GM18507 (cell line): ENCODE measurements at places on chromosomes 3 and 15.

DNA sequence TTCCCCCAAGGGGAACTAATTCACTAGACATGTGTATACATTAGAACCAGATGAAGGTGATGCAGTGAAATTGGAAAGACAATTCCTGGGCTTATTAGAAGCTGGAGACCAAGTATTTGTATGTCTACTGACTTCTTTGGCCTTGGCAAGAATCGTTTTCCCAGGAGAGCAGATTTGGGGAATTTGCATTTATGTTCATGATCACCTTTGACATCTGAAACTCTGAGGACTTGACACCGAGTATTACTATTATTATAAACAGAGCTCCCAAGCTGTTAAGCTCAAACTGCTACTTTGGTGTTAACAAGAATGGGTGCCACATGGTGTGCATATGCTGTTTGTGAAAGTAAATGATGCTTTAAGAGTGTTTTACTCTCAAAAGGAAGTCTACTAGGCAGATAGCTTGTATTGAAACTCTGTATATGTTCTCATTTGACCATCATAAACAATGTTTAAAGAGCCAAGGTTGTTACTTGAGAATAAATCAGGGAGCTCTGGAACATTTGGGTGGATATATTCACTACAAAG is 519.8 kb upstream of the GOLIM4 start:
- no peak for DNase-seq

DNA sequence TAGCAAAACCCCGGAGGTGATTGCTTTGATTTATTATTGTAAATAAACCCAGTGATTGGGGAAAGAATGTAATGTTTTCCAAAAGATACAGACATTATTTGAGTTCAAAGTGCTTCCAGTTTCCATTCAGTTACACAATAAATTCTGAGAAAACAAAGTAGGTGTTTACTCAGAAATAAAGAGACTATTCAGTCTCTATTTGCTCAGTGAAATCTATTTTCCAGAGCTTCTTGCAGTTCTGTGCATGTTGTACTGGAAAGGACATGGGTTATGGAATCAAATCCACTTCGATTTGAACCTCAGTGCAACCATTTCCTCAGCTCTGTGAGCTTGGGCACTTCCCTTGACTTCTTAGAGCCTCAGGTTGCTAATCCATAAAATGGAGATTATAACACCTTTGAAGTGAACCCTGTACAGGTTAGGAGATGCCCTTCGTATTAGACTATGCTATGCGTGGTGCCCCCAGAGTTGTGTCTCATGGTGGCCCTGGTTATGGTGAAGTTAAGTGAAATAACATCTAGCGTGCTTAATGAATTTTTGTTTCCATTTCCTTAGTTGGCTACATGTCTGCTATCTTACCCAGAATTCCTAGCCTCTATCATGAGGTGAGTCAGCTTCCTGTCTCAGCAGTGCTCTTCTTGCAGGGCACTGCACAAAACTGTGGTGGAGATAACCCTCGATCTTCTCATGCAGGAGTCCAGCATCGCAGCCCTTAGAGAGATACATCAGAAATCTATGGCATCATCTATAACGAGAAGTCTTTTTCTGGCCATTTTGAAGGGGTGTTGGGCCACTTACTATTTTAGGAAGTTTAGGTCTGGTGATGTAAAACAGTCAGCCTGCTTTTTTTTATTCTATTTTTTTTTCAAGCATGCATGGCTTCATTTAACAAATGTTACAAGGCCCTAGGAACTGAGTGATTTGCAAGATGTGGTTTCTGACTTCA is 97.7 kb downstream of the RPL39L start:
- no peak for DNase-seq

DNA sequence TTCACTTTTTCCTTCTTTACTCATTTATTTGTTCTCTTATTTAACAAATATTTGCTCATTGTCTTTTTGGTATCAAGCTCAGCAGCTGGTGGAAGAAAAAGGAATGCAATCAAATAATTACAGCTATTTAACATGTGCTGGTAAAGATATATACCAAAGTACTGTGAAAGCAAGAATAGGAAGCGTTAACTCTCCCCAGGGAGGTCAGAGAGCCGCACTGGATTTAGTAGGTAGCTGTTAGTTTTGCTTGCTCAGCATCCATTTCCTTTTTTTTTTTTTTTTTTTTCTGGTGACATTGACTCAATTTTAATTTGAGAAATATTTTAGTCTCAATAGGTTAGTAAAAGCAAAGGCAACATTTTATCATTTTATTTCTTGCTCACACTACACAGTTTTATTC is 308.5 kb upstream of the MDFIC2 start:
- DNase-seq, result no peak

- DNase-seq, result no peak
These were observed 16.4 kb upstream of the DAG1 start for GRCh38 chr3:49453621-49454020.

GRCh38 chr3:127452321-127452821 is 138.2 kb downstream of the TPRA1 start:
- DNase-seq, result no peak

GRCh38 chr3:101171681-101172191 is 148.6 kb downstream of the IMPG2 start:
- no peak for DNase-seq

DNA sequence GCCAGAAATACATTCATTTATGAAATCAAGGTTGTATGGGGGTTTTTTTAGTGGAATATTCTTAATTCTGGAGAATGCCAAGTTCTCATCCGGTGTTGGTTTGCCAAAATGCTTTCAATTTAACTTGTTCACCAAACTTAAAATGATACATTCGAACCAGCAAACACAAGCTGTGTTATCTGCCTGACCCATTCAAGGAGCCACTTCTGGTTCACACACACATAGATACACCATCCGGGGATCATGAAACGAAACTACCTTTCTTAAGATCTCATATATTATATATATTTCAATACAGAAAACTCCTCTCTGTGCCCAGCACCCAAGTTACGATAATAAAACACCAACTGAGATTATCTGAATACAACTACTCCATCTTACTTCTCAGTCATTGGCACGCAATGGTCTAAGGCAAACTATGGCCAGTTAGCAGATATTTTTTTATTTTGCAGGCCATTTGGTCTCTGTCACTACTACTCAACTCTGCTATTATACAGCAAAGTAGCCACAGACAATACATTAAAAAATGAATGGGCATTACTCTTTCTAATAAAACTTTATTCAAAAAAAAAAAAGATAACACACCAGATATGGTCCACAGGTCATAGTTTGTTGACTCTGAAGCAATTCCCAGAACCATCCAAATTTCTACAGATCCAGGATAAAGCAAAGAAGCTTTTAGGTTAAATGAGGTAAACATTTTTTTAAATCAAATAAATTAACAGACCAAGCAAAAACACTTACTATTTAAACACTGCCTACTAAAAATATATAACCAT is 89.6 kb downstream of the TBL1XR1 start:
- DNase-seq, result no peak
